ENCODE measurements at places on chromosomes 6 and 20.
A peak's percentile ranks its signal among the peaks of the same experiment; 100 is the strongest.

- DNase-seq = no peak
Observed at GRCh38 chr20:44900231-44900854, 9.5 kb upstream of the PABPC1L start.

DNA sequence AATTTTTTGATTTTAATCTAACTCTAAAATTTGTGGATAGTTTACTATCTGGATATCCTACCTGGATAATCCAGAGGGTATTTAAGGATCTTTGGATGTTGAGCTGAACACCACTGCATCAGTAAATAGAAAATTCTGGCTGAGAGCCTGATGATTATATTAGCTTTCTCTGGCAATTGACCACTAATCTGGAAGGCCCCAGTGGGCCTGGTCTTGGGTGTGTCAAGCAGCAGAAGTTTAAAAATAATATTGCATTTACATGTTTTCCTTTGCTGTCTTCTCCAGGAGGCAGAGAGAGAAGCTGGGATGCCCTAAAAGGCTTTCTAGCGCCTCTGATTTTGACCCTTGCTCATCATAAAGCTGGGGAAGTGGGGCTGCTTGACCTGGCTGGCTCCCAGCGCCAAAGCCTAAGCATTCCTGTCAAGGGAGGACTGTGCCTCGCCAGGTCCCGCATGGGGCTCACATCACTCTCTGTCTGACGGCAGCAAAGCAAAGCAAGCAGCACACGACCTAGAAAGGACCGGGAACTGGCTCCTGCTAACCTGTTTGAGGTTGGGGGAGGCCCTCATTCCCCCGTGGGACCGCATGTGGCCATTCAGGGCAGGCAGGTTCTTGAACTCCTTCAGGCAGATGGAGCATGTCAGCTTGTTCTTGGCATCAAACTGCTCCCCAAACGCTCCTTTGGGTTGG lies 46.6 kb upstream of the MRPS10 start:
- DNase-seq = no peak

GRCh38 chr6:108616544-108616943 lies 55.8 kb downstream of the FOXO3 start:
- DNase-seq = no peak

GRCh38 chr6:89073014-89073620 lies 7.4 kb upstream of the PNRC1 start:
- no peak for DNase-seq

DNA sequence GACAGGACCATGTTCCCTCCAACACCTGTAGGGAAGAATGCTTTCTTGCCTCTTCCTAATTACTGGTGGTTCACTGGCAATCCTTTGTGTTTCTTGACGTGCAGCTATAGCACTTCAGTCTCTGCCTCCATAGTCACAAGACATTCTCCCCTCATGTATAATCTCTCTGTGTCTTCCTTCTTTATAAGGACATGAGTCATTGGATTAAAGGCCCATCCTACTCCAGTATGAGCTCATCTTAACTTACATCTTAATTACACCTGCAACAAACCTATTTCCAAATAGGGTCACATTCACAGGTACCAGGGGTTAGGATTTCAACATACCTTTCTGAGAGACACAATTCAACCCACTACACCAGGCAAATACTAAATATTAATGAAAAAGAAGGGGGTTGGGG lies 213.6 kb downstream of the RNGTT start:
- DNase-seq = no peak

DNA sequence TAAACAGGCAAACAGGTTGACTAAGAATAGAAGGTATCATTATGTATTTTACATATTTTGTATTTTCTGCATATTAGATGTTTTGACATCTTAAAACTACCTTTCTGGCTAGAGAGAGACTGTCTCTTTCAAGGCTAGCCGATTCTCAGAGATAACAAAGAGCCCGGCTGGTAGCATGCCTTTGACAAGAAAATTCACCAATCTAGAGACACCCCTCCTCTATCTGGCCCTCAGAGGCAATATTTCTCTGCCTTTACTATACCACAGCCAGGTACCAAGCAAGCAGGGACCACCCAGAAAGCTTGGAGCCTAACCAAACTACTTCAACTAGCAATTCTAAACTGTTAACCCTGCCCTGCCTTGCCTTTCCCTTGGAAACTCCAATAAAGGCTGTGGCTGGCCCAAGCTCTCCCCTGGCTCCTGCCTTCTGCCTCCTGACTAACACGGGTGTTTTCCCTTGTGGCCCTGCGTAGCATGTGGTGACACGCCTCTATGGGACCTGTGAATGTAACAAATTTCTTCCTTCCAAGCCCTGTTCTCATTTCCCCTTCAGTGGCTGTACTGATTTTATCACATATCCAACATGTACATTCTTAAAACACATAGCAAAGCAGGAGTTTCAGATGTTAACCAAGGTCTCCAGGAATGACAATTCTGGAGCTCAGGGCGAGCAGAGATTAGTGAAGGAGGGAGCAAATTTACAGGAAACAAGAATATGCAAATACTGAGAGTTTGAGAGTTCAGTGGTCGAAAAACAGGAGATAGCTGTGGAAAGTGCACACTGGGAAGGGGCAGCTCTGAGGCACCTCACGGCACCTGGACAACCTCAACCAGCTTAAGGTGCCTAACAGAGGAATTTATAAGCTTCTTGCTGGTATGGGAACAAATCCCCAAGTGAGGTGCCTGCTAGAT lies 120.8 kb downstream of the BACH2 start:
- DNase-seq = no peak

DNA sequence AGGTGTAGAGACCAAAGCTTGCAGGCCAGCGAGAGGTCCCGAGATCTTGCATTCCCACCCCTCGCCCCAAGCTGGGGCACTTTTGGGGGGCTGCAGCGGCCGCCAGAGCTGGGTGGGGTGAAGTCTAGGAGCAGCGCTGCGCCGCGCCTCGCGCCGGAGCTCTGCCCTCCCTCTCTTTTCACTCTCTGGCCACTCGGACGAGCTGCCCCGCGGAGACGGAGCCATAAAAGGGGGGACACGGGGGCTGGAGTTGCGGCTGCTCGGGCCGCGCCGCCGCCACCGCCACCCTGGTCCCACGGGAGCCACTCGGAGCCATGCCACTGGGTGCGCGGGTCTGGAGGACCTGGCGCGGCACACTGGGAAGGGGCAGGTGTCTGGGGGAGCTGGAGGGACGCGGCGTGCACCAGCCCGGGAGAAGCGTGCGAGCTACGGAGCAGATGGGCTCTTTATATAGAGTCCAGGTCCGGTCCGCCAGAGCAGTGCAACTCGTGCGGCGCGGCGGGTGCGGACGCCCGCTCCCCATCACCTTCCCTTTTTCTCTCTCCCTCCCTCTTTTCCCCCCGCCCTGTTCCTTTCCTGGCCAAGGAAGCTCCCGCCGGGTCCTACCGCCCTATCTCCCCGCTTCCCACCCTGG lies 687 bp upstream of the HTR1B start:
- DNase-seq = no peak

DNA sequence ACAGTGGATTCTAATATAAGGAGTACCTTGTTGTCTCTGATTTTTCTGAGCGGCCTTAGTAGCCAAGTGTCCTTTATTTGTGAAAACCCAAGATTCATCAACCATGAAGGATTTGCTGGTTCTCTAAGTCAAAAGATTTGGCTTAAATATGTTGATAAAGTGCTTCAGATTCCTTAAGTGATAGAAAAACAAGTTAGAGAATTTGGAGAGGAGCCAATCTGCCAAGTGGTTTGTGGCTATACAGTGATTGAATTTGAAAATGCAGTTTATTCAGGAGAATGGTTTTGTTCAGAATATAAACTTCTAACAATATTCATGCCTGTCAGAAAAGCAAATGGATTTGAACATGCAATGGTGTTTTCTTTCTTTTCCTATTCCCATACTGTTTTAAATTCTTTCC lies 54.8 kb downstream of the CAP2 start:
- peak; percentile 52 for DNase-seq

GRCh38 chr6:158653577-158654354 lies 3.9 kb downstream of the SYTL3 start:
- peak; percentile 36 for DNase-seq

- peak; percentile 61 for DNase-seq
Observed at GRCh38 chr6:2773449-2773848, 8.3 kb downstream of the WRNIP1 start.

DNA sequence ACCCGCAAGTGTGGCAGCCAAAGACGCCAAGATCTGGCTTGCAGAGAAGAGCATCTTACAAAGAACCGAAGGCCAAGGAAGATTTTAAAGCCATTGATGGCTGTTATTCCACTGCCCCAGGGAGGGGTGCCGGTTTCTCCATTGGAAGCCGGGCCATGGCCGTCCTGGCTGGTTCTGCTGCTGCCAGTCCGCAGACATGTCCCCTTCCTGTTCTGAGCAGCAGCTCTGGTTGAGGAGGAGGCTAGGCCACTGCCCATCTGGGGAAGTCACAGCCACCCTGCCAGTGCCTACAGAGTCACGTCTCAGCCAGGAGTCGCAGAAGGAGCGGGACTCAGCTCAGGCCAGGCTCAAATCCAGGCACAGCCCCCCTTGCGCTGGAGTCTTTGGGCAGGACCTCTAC lies 42.6 kb upstream of the MRGBP start:
- no peak for DNase-seq

GRCh38 chr6:12275107-12275506 lies 15.1 kb upstream of the EDN1 start:
- DNase-seq = peak; percentile 65

- DNase-seq = peak; percentile 41
Observed at GRCh38 chr6:164532198-164533044, 777.0 kb downstream of the C6orf118 start.

GRCh38 chr6:41443616-41444525 lies 102.3 kb upstream of the FOXP4 start:
- DNase-seq = peak; percentile 67

DNA sequence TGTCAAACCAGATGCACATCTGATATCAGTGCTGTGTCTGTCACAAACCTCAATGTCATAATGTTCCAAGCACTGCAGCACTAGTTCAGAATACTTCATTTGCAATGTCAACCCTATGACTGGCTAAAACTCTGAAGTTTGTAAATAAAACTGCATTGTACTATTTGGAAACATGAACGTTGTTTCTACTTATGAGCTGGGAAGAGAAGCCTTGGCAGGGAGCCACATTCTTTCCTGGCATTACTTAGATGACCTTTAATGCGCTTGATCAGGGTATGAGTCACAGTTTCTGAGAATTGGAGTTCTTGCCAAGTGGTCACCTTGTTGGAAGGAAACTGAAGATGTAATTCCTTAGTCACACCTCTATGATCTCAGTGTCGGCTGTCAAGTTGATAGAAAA lies 664.8 kb upstream of the MMS22L start:
- DNase-seq = peak; percentile 65

- no peak for DNase-seq
Observed at GRCh38 chr6:35296931-35297600, 552 bp upstream of the DEF6 start.

- DNase-seq = peak; percentile 69
Observed at GRCh38 chr6:53752856-53753255, 41.9 kb upstream of the LRRC1 start.

DNA sequence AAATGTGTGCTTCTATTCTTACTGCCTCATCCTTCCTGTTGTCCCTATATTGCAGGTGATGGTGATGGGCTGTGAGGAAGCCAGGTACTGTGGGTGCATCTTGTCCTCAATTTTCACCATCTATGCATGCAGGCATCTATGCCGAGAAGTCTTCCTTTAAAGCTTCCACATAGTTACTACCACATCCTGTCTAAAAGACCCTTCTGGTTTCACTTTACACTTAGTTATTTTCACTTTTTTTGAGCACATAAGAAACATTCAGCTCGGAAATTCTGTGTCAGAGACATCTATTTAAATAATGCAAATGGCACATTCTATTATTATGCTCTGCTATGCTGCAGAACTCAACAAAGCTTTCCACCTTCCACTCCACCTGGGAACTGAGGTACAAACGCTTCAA lies 28.2 kb upstream of the FABP7 start:
- DNase-seq = no peak

- peak; percentile 90 for DNase-seq
Observed at GRCh38 chr6:72748759-72749158, 126.9 kb downstream of the KCNQ5 start.

DNA sequence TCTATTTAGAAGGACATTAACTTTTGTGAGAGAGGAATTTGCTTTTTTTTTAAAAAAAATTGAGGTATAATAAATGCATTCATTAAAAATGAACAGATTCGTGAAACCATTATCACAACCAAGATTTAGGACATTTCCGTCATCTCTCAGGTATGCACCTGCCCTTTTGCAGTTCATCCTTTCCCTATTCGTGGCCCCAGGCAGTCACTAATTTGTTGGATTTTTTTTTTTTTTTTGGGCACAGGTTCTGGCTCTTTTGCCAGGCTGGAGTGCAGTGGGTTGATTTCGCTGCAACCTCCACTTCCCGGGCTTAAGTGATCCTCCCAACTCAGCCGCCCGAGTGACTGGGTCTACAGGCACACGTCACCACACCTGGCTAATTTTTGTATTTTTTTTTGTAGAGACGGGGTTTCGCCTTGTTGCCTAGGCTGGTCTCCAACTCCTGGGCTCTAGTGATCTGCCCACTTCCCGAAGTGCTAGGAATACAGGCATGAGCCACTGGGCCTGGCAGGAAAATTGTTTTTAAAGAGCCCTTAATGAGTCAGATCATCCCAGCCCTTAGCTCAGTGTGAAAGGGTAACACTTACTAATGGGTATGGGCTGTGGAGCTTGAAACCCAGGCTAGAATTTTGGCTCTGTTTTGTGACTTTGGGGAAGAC lies 9.2 kb downstream of the PHF3 start:
- no peak for DNase-seq

- no peak for DNase-seq
Observed at GRCh38 chr6:7119272-7119801, 11.6 kb downstream of the RREB1 start.

DNA sequence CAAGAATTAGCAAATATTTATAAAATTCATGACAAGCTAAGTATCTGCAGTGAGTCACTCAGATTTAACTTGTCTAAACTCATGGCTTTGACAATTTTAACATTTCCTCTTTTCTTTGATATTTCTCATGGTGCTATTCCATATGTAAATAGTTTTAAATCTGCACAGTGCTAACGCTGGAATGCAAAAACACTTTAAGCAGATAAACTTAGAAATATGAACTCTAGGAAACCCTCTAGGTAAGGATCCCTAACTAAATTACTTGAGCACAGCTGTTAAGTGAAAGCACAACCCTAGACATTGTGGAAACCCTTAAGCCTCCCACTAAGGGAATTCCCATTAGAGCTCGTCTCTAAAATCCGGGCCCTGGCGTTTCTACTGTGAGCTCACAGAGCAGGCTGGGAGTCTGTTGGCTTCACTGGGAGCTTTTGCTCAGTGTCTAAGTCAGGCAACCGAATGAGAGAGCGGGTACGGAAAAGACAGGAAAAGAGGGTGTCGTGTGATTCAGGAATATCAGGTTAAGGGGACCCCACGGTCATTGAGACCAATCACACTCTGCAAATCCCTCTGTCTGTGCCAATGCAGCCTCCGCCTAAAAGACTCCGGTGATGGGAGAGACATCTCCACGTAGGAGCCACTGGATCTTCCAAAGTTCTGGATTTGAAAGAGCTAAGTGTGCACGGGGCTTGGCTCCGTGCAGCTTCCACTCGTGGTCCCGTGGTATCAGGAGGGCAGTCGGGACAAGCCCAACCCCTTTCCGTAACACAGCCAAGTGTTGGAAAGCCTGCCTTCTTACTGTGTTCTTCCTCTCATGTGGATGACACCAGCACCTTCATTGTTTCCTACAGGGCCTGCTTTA lies 112.3 kb upstream of the RPS6KA2 start:
- DNase-seq = no peak

- DNase-seq = peak; percentile 71
Observed at GRCh38 chr20:58598211-58599015, 52.7 kb upstream of the STX16 start.

Measured in fibroblast of skin of abdomen (primary cell).